ENCODE measurements at places on chromosomes 2 and 18. TPM values are rescaled to one million over a fixed set of nuclear protein-coding genes. Genes with fewer than 3 reads are reported as not detected.

- peak; percentile 98 for DNase-seq
These were observed 115.1 kb upstream of the GPC1 start for GRCh38 chr2:240320204-240320993.

GRCh38 chr2:119958670-119959268 is 54.1 kb upstream of the EPB41L5 start:
- no peak for DNase-seq

DNA sequence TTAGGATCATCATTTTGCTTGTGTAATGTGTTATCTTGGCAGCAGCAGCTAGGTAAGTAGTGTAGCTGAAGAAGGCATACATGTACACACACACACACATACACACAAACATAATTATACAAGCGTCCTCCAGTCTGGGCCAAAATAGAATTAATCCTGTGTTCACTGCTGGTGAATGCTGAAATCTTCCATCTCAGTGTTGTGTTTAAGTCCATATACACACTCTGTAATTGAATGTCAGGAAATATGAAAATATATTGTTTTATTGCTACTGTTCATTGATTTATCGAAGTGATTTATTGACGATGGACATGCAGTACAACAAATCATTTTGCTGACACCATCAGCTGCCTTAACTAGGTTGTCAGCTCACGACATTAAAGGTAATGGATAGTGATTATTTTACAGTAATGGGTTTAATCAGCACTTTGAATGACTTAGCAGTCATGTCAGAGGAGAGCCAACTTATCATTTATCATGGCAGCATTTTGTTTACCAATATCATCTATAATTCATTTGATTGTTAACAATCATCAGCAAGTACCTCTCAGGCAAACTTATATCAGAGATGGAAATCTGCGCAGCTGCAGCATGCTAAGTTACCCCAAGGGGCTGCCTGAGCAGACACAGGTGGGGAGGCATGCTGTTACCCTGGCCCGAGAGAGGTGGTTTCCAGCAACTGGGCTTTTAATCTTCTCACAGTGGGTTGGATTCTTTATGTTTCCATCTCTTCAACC is 83.7 kb upstream of the FSHR start:
- no peak for DNase-seq

GRCh38 chr2:71800851-71801250 is 346.8 kb downstream of the CYP26B1 start:
- no peak for DNase-seq

KCNG2 gene
- not detected for total RNA-seq

DNA sequence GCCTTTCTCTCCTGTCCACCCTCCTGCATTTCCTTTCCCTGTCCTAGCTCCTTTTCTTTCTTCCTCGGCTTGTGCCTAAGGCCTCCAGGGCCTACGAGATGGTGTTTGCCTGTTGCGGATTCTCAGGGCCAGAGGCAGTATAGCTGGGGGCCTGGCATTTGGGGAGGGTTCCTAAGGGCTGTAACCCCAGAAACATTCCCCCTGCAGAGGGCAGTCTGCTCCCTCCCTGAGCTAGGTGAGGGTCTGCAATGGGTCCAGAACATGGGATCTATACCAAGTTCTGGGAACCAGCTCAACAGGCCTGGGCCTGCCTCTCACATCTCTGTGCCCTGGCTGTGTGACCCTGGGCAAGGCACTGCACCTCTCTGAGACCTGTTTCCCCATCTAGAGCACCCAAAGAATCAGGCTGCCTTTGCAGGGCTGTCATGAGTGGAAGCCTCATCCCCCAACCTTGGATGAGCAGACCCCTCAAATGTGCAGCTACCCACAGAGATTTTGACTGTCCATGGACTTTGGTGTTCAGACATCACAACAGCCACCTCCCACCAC is 97.5 kb downstream of the GLI2 start:
- DNase-seq: peak; percentile 48

NEURL3 gene
- total RNA-seq: not detected
